ENCODE measurements at places on chromosomes 2 and 18.
A peak's percentile ranks its signal among the peaks of the same experiment; 100 is the strongest.

DNA sequence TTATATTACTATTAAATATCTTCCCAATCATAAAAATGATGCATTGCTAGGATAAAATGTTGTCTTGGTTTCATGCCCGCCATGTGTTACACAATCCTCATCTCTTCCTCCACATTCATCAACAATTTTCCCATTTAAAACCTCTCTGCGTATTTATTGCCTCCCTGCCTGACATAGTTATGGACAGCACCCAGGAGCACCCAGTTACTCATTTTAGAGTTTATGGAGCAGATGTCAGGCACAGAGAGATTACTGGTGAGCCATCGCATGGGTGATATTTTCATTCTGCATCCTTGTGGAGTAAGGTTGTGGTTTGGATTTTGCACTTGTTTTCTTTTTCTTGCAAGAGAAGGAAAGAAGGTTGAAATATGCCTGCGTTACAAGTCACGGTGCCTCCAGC, 116.7 kb upstream of the NPAS2 start:
- no peak for ATAC-seq

GRCh38 chr2:11850082-11850481, 103.7 kb downstream of the LPIN1 start:
- no peak for ATAC-seq

DNA sequence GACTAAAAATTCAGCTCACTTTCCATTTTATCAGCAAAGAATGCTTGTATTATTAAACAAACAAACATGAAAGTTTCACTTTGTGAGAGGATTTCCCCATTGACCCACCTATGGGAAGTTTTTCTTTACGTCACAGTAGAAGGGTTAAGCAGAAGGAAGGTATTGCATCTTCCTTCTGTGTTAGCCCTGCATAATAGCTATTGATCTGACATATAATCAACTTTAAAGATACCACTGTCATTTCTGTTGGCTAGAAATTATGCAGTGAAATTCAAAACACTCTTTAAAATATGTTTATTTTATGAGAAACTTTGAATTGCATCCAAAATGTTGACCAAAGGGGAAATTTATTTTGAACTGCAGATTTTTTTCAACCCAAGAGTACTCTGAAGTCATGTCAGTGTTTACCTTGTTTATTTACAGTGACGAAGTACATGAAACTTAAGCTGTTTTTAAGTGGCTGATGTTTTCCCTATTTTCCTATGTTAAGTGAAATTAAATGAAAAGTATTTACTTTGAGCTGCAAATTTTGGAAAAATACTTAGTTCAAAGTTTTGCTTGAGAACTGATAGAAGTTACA, 566.4 kb downstream of the ZEB2 start:
- no peak for ATAC-seq

- ATAC-seq, result no peak
These were observed 33.7 kb downstream of the MTERF4 start for GRCh38 chr2:241068136-241068941.

DNA sequence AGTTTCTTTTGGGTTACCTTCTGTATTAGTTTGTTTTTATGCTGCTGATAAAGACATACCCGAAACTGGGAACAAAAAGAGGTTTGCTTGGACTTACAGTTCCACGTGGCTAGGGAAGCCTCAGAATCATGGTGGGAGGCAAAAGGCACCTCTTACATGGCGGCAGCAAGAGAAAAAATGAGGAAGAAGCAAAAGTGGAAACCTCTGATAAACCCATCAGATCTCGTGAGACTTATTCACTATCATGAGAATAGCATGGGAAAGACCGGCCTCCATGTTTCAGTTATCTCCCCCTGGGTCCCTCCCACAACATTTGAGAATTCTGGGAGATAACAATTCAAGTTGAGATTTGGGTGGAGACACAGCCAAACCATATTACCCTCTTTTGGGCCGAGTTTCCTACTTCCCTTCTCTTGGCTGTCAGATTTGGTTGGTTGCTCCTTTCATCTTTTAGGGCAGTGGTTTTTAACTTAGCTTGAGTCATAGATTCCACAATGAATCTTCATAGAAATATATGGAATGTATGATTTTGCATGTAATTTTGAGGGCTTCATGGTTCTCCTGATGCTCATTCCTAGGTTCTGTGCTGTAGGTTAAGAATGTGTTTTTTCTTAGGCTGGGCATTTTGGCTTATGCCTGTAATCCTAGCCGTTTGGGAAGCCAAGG, 44.2 kb downstream of the CEP192 start:
- ATAC-seq, result peak; percentile 74

Data from SK-N-SH treated with all-trans-retinoic acid at 6 μM for 48 hours (cell line).